ENCODE measurements at places on chromosomes 5 and 9.

GRCh38 chr5:118365718-118366117, 622.6 kb downstream of the DTWD2 start:
- DNase-seq, result no peak
- no peaks in the 10 kb centered on the region for H3K4me1 ChIP-seq
- no peaks in the 10 kb centered on the region for H3K36me3 ChIP-seq
- no peak overlapping the region for H3K27ac ChIP-seq

GRCh38 chr5:36728697-36729543, 122.5 kb downstream of the SLC1A3 start:
- H3K4me3 ChIP-seq, result no peak overlapping the region
- no peak for DNase-seq
- no peaks in the 10 kb centered on the region for H3K36me3 ChIP-seq
- H3K4me1 ChIP-seq, result no peaks in the 10 kb centered on the region
- no peak overlapping the region for H3K27ac ChIP-seq

DNA sequence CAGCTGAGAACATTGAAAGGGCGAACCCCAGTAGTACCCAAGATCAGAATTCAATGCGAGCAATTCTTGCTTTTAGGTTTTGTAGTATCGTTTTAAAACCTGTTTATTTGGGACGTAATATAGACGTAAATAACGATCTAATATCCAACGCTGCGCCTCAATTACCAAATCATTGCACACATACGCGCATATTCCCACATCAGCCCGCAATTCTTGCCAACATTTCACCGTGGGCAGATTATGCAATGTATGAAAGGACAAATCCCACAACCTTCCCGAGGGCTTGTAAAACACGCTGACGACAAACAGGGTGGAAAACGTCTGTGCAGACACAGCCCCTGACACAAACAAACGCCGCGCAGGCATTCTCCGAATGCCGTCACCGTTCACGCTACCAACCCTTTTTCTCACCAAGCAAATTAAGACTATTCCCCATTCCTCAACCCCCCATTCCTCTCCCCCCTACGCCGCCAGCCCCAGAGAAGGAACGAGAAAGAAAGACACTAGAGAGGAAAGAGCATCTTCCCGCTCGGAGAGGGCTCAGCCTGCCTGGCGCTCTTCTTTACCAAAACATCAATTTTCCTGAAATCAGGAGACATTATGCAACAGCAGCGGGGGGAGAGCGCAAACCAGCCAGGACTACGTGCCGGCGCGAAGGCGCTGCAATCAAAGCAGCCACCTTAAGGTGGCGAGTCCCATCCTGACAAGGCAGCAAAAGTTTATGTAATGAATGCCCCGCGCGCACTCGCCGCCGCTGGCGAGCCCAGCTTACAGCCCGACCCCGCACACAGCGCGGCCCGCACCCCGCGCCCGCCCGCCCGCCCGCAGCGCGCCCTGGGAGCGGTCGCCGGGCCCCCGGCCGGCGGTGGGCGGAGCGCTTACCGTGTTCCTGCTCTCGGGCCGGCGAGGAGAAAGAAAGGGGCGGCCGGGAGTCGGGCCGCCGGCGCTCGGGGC, 597 bp downstream of the NFIL3 start:
- peak; percentile 76 for DNase-seq
- no peaks in the 10 kb centered on the region for H3K36me3 ChIP-seq
- H3K27me3 ChIP-seq, result no peaks in the 10 kb centered on the region
- peak overlapping the region; percentile 95 for H3K27ac ChIP-seq

- no peak overlapping the region for H3K4me3 ChIP-seq
- no peak for DNase-seq
- H3K4me1 ChIP-seq, result no peaks in the 10 kb centered on the region
- H3K36me3 ChIP-seq, result no peaks in the 10 kb centered on the region
- no peak overlapping the region for H3K27ac ChIP-seq
Observed at GRCh38 chr5:168244838-168245559, 46.4 kb upstream of the WWC1 start.

DNA sequence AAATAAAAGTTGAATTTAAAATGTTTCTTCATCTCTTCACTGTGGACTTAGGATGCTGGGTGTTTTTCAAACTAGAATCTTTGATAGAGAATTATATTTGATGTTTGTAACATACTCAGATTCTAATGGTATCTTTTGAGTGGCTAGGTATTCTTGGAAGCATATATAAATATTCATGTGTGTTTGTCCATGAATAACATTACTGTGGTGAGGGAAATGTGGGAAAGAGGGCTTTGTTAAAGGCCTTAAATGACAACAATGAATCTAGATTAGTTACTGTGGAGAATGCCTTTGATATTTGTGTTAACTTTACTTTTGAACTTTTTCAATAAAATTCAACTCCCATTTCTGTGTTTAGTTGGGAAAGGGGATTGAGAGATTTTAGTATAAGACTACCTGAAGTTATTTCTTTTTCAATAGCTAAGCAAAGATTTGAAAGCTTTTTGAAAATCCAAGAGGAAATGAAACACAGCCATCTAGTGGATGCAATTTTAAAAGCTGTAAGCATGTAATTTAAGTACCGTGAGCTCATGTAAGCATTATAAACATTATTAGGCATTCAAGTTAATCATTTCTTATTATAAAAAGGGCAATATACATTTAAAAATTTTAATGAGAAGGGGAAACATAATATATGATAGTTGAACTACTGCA, 69.6 kb downstream of the CCDC171 start:
- no peaks in the 10 kb centered on the region for H3K4me1 ChIP-seq
- H3K27ac ChIP-seq, result no peak overlapping the region
- no peak overlapping the region for H3K4me3 ChIP-seq
- H3K27me3 ChIP-seq, result no peaks in the 10 kb centered on the region
- no peaks in the 10 kb centered on the region for H3K36me3 ChIP-seq
- no peak for DNase-seq

GRCh38 chr5:55072666-55073065, 29.8 kb upstream of the GZMA start:
- H3K4me3 ChIP-seq, result no peak overlapping the region
- no peak overlapping the region for H3K27ac ChIP-seq
- DNase-seq, result no peak
- no peaks in the 10 kb centered on the region for H3K36me3 ChIP-seq

DNA sequence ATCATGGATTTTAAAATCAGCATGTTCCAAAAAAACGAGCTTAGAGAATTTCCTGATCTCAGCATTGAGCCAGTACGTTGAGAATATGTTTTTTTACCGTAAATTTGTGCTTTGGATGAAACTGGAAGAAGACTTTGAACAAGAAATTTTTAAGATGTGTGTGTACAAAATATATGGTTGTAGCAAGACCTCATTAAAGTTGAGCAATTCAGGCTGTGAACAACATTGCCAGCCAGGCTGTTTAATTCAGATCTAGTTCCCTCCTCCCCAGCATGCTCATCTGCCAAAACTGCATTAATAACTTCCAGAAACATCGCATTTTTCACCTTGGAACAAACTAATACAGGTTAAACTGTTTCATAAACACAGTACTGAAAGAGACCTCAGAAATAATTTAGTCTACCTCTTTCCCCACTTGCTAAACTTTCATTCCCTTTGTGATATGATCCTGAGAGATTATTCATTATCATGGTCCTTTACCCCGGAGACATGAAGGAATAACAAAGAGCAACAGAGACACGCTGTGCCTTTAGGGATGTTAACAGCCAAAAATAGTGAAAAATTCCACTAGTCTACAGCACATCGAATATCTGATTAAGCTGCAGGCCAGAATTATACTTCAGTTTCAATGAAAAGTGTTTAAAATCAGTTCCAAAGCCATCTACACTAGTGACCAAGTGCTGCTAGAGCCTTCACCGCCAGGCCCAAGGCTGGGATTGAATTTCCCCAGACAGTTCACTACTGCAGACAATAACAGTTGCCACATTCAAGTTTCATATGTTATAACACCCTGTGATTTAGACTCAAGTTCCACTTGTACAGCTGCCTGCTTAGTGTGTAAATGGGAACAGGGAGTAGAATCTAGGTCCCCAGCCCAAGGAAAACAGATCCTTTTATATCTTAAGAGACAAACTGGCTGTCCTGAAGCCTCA, 89.6 kb downstream of the EFNA5 start:
- peaks cover 2% of the 10 kb centered on the region for H3K4me1 ChIP-seq
- H3K4me3 ChIP-seq, result no peak overlapping the region
- no peaks in the 10 kb centered on the region for H3K27me3 ChIP-seq
- no peak for DNase-seq

DNA sequence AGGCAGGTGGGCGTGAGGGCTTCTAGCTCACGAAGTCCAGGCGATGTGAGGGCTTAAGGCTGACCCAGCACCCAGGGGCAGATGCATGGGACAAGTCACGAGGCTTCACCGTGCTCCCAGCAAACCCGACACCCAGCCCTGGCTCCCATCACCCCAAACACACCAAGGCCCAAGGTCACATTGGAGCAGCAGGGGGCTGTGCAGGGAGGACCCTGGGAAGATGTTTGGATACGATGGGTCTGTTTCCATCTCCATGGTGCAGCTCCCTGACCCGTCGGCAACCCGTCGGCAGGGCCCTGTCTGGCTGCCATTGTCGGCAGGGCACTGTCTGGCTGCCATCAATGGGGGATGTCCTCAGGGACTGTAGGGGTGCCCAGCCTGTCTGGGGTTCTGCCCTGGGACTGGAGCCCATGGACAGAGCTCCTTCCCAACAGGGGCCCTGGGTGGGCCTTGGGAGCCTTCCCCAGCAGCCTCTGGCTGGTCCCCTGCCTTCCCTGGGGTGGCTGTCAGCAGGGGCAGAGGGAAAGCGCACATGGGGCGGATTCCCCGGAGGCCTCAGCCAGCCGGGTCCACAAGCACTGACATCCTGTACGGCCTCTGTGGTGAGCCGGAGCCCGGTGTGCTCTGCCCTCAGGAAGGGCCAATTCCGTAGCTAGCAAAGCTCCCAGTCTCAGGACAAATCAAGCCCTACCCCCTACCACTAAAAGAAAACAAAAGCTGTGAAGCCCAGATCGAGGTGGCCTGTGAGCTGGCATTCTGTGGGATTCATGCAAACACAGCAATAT, 47.1 kb downstream of the NACC2 start:
- H3K27ac ChIP-seq, result no peak overlapping the region
- H3K4me3 ChIP-seq, result no peak overlapping the region
- peaks cover 15% of the 10 kb centered on the region for H3K4me1 ChIP-seq
- no peak for DNase-seq
- H3K27me3 ChIP-seq, result no peaks in the 10 kb centered on the region

DNA sequence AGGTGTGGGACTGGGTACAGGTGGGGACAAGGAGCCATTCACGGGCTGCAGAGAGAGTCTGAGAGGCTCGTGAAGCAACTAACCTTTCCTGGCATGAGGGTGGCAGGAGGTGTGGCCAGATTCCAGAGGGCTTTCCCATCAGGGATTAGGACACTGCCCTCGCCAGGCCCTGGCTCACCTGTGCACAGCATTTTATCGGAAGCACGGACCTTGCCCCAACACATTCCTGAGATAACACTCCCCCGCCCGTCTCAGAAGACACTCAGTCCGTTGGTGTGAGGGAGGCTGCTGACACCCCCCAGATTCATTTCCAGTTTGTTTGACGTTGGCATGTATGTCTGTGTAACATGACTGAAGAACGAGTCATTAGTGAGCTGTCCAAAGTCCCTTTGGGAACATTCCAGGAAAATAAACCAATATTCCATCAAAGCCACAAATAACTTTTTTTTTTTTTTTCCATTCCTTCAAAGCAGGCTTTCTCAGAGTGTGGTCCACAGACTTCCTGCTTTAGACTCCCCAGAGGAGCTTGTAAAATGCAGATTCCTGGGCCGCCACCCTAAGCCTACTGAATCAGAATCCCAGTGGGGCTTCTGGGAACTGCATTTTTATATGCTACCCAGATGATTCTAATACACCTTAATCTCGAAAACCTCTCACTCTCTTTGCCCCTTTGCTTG, 23.4 kb downstream of the WWC1 start:
- no peaks in the 10 kb centered on the region for H3K27me3 ChIP-seq
- no peak overlapping the region for H3K4me3 ChIP-seq
- no peaks in the 10 kb centered on the region for H3K4me1 ChIP-seq
- no peaks in the 10 kb centered on the region for H3K36me3 ChIP-seq
- no peak for DNase-seq
- no peak overlapping the region for H3K27ac ChIP-seq

GRCh38 chr5:59485107-59485506, 408.4 kb downstream of the PDE4D start:
- H3K4me3 ChIP-seq, result no peak overlapping the region
- H3K36me3 ChIP-seq, result no peaks in the 10 kb centered on the region
- H3K27ac ChIP-seq, result no peak overlapping the region
- DNase-seq, result no peak
- H3K27me3 ChIP-seq, result no peaks in the 10 kb centered on the region

GRCh38 chr9:19030899-19031298, 2.1 kb downstream of the SAXO1 start:
- no peaks in the 10 kb centered on the region for H3K36me3 ChIP-seq
- H3K4me1 ChIP-seq, result no peaks in the 10 kb centered on the region
- H3K27me3 ChIP-seq, result no peaks in the 10 kb centered on the region
- H3K4me3 ChIP-seq, result no peak overlapping the region

All from ovary (tissue), 10 donors.